ENCODE measurements at places on chromosomes 2 and 18.

GRCh38 chr2:108594132-108594981 is 60.1 kb downstream of the LIMS1 start:
- no peak for DNase-seq

DNA sequence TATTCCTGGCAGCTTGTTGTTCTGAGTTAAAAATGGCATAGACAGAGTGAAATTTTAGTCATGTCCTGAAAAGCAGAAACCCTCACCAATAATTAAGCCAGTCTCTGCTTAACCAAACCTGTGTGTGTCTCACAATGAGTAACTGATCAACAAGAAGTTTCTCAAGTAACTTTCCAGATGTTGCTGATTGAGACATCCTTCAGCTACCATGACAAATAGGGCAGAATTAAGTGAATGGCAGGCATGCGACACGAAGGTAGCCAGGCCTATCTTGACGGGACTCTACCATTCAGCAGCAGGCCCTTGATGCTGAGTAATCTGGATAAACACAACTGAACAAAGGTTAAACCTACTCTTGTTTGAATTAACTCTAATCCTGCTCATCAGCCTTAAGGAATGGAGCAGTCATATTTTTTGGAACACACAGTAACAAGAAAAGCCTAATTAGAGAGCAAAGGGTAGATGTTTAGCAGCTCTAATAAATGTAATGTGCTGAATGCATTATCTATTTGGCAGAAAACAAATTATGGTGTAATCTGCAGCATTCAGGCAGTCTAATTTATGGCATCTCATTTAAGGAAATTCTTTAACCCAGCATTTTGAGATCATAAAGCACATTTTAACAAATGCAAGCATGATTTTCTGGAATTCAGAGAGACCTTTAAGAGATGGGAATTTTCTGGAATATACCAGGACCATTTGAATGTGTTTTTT is 159.5 kb upstream of the EPHA4 start:
- DNase-seq: no peak

- DNase-seq: no peak
Measured at GRCh38 chr2:188079196-188079595, 212.5 kb upstream of the GULP1 start.

- no peak for DNase-seq
Measured at GRCh38 chr2:238876232-238876630, 28.3 kb downstream of the TWIST2 start.

GRCh38 chr2:202774104-202774503 is 97.5 kb downstream of the ICA1L start:
- DNase-seq: no peak

GRCh38 chr2:14136030-14136429 is 496.5 kb upstream of the LRATD1 start:
- DNase-seq: no peak

DNA sequence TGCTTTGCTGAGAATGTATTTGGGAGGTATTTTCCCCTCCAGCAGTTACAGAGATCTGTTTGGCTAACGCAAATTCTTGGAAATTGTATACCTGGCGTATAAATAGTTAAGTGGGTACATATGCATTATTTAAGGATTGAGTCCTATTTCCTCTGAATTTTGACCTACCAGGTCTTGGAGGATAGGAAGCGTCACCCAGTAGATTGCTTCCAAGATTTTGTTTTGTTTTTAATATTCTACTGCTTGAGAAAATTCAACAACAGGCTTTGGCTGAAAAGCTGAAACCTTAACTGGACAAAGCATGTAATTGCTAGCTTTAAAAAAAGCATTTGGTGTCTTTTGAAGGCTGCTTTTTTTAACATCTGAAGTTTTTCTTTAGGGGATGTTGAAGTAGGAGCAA is 150.1 kb downstream of the WDSUB1 start:
- DNase-seq: no peak

DNA sequence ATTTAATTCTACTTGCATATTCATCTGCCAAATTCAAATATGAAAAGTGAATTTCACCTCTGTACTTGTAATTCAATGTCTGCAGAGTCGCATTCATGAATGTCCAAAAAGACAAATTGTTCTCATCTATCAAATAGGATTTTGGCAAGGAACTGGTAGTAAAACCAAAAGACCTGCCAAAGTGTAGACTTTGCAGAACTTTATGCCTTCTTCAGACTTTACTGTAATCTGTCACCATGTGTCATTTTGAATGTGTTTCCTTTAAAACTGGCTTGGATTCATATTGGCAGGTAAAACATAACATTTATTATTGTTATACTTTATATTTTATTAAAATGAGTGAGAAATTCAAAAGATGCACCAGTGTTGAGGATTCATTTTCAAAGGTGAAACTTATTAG is 701.9 kb upstream of the LINC00305 start:
- no peak for DNase-seq

DNA sequence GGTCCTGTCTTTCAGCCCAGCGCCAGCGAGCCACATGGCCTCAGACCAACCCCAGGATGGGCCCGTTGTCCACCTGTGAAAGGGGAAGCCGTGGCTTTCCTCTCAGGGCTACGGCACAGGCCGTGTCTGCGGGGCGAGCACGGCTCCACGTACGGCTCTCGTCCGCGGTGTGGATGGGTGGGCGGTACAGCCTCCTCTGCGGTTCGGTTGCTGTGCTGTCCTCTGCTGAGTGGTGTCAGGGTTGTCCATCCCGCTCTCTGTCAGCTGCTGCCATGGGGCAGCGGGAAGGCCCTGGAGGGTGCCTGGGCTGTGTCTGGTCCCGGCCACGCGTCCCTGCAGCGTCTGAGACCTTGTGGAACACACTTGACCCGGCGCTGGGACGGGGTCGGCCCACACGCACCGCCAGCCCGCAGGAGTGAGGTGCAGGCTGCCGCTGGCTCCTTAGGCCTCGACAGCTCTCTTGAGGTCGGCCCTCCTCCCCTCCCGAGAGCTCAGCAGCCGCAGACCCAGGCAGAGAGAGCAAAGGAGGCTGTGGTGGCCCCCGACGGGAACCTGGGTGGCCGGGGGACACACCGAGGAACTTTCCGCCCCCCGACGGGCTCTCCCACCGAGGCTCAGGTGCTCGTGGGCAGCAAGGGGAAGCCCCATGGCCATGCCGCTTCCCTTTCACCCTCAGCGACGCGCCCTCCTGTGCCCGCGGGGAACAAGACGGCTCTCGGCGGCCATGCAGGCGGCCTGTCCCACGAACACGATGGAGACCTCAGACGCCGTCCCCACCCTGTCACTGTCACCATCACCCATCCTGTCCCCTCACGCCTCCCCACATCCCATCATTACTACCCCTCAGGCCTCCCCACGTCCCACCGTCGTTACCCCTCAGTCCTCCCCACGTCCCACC is 128.7 kb downstream of the NFATC1 start:
- DNase-seq: no peak

DNA sequence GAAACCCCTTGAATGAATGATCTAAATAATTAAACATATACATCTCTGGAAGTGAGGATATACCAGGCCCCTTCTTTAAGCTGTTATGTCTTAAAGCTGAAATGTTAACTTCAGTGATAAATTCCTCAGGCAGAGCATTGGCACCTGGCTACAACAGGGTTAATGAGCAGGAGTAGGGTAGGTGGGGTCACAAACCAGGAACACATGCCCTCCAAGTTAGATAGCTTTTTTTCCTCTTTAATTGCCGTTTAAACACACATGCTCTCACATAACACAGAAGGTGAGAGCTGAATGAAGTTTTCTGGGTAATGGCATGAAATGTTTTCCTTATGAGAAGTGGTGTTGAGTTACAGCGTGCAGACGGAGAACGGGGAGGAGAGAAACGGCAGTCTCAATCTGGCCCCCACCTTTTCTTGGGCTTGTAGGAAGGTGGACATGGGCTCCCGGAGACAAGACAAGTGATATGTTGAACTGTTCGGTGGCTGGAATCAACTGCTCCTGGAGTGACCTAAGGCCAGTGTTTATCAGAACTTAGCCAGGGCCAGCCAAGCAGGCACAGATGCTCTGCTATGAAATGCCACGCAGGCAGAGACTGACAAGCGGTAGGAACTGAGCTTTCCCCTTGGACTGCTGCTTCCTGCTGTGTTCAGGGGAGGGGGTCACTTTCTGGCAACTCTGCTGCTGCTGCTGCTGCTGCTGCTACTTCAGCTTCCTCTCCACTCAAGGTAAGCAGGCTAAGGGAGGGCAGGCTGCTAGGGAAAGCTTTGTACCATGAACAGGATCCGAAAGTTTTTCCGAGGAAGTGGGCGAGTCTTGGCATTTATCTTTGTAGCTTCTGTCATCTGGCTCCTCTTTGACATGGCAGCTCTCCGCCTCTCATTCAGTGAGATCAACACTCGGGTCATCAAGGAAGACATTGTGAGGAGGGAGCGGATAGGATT is at the start of gene GALNT5:
Gene GALNT5, plus strand, starts transcription at position 394 of the 941 bp plus-strand sequence. Its CDS starts 378 bp downstream, at position 772.
- DNase-seq: no peak

- no peak for DNase-seq
Measured at GRCh38 chr2:219252084-219252483, 959 bp upstream of the TUBA4B start.

DNA sequence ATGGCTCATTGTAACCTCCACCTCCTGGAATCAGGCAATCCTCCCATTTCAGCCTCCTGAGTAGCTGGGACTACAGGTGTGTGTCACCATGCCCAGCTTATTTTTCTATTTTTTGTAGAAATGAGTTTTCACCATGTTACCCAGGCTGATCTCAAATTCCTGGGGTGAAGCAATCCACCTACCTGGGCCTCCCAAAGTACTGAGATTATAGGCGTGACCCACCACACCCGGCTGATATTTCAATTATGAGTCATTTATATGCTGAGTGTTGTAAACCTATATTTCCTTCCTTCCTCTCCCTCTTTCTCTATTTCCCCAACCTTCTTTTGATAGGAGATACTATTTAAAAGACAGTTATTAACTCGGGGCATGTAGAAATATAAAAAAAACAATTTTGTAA is 469.6 kb upstream of the ID2 start:
- DNase-seq: no peak

GRCh38 chr2:86566158-86566820 is 3.0 kb upstream of the CHMP3 start:
- DNase-seq: no peak

DNA sequence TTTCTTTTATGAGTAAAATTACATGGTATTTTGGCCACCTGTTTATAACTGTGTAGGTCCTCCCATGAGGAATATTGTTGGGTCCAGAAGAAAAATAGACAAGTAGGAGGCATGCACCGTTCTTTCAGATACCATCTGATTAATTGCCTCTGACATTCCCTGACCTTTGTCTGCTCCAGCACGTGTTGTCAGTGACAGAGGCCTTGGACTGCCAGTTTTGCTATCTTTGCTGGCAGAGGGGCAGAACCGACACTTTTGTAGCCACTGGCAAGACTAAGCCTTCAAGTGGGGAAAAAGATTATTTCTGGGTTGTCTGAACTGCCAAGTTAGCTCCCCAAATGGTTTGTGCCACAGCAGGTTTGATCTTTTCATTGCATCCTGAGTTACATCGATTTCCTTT is 276.9 kb downstream of the CAMKMT start:
- DNase-seq: no peak

DNA sequence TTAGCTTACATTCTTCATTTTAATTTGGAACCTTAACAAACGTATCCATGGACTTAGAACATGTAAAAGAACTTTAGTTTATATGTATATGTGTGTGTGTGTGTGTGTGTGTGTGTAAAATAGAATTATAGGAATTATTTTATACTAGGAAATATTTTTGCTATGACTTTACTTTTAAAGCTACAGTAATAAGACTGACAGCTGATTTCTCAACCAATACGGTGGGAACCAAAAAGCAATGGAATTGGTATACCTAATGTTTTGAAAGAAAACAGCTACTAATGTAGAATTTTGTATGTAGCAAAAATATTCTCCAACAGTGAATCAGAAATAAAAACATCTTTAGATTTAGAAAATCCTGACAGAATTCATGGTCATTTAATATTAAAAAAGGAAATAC is 146.5 kb upstream of the ARL4C start:
- no peak for DNase-seq

- DNase-seq: no peak
Measured at GRCh38 chr18:50654211-50654610, 94.3 kb downstream of the MAPK4 start.

DNA sequence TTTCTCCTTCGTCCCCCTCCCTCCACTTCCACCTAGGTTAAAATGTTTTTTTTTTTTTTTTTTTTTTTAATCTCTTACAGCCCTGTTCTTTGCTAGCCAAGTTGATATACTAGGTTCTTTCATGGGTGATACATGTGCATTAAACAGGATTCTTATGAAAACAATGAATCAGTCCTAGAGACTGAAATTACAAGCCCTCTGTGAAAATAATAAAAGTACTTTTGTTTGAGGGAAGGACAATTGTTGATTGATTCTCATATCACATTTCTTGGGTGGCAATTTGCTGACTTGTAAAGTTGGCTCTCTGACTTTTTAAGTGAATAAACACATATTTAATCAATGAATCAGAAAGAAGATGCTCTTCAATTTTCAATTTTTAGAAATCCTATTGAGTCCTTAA is 639.9 kb downstream of the LRP1B start:
- DNase-seq: no peak

GRCh38 chr2:128628206-128628605 is 309.5 kb upstream of the HS6ST1 start:
- DNase-seq: no peak

DNA sequence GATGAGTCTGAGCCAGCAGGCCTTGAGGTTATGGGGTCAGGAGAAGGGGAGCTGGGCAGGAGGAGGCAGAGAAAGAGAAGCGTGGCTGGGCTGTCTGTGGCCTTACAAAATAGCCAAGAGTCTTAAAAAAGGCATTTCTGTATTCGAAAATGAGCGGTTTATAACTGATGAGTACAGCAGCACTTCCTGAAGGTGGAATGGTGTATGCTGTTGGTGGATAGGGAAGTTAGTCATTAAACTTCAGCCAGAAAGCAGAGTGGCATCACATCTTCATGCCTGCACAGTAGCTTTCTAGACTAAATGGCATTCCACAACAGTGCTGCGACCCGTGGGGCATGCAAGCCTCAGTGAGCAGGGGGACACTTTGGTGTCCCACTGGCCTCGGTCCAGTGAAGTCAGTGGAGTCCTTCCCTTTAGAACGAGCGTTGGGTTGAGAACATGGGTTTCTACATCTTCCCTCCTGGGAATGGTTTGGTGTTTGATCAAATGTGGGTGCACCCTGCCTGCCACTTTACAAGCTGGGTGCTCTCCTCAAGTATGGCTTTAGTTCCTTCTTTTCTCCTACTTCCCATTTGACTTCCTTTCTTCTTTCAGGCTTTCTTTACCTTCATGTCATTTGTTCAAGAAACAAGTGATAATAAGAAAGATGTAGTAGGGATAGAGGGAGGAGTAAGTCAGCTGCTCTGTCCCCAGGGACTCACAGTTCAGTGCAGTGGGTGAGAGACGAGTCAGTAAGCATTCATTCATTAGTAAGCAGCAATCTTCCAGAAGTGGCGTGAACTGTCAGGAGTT is 96.3 kb downstream of the ARMC9 start:
- DNase-seq: no peak

GRCh38 chr2:50879457-50879856 is 152.5 kb downstream of the NRXN1 start:
- DNase-seq: no peak

DNA sequence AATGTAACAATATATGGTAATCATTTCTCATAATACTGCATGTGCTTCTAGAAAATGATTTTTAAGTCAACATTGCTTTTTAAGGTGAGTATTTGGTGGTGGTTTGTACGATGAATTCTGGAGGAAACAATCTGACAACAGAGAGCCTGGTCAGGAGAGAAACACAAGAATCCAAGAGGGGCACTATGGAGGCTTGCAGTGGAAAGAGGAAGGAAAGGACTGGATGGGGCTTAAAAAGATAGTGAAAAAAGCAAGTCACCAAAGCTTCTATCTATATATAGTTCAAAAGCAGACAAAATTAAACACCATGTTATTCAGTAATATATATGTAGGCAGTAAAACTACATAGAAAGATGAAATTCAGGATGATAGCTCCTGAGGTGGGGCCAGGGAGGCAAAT is 109.4 kb upstream of the SERTAD2 start:
- no peak for DNase-seq
